Stimulated activated CD8-positive, alpha-beta memory T cell treated with anti-CD3 and anti-CD28 coated beads, Interleukin-4, amount 100 ng/mL, for 4 hours (primary cell): ENCODE measurements at places on chromosomes 1 and 21.
A peak's percentile ranks its signal among the peaks of the same experiment; 100 is the strongest.

DNA sequence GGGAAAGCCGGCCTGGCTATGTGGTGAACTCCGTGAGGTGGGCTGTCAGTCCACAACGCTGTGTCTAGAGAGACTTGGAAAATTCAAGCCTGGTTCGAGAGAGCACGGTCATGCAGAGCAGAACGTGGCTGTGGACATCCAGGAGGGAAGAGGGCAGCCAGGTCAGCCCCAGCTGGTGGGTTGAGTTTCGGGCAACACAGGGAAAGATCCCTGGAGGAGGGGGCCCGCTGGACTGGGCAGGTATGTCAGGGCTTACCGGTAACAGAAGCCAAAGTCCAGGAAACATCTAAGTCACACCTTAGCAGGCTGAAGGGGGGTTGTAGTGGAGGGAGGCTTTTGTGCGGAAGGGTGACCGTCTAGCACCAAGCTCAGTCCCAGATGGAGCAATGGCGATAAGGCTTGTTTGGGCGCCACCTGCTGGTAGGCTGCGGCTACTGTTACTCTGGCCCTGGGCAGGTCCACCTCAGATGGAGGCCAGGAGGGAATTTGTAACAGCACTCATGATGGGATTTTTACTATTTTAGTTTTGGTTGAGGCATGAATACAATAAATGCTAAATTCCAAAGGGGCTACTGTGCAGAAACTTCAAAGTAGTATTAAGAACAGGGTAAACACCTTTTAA, 143.3 kb upstream of the ZNF644 start:
- peak; percentile 39 for DNase-seq

GRCh38 chr1:226457307-226457712, 49.4 kb upstream of the PARP1 start:
- no peak for DNase-seq

- no peak for DNase-seq
These were observed 808 bp downstream of the MAP3K21 start for GRCh38 chr1:233328142-233328921.

DNA sequence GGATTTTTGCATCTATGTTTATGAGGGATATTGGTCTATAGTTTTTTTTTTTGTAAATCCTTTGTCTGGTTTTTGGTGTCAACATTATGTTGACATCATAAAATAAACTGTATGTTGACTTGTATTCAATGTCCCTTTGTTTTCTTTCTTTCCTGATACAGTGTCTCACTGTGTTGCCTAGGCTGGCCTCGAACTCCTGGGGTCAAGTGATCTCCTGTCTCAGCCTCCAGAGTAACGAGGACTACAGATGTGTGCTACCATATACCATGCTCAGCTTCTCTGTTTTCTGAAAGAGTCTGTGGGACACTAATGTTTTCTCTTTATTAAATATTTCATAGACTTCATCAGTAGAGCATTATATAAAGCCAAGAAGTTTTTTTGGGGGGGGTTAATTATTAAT, 18.3 kb downstream of the MAN1C1 start:
- DNase-seq: no peak

GRCh38 chr1:57157818-57158603, 192.2 kb upstream of the C8B start:
- DNase-seq: no peak

- DNase-seq: no peak
These were observed 49.8 kb downstream of the KCNJ15 start for GRCh38 chr21:38306433-38307141.

DNA sequence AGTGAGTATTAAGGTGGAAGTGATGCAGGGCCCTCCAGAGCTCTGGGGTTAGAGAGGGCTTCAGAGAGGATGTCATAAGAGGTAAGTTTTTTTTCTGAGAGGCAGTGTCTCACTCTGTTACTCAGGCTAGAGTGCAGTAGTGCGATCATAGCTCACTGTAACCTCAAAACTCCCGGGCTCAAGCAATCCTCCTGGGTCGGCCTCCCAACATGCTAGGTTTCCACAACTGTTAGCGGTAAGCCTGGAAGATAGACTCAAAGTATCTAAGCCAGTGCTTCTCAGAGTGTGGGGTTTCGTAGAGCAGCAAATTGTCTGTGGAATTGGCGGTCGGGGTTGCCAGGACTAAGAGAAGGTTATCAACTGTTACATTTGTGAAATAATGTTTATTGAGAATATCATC, 18.6 kb upstream of the IGSF3 start:
- no peak for DNase-seq

DNA sequence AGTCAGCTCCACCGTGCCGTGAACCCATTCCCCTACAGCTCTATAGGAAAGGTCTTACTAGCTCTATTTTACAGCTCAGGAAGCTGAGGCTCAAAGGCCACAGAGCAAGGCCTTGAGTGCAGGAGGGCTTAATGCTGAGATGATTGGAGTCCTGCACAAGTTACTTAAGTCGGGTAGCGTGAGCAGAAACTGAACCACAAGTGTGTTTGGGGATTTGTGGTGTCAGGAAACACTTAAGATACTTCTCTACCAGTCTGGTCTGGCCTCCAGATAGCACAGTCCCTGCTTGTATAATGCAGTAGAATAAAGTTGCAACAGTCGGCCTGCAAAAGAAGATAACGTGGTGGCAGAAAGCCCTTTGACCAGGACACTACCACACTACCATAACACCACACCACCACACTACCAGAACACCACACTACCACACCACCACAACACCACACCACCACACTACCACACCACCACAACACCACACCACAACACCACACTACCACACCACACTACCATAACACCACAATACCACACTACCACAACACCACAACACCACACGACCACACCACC, 118.1 kb downstream of the SPSB1 start:
- no peak for DNase-seq

- peak; percentile 71 for DNase-seq
These were observed 7.2 kb downstream of the ZDHHC18 start for GRCh38 chr1:26833432-26834405.

GRCh38 chr1:209370241-209370995, 213.1 kb upstream of the CAMK1G start:
- DNase-seq: no peak

DNA sequence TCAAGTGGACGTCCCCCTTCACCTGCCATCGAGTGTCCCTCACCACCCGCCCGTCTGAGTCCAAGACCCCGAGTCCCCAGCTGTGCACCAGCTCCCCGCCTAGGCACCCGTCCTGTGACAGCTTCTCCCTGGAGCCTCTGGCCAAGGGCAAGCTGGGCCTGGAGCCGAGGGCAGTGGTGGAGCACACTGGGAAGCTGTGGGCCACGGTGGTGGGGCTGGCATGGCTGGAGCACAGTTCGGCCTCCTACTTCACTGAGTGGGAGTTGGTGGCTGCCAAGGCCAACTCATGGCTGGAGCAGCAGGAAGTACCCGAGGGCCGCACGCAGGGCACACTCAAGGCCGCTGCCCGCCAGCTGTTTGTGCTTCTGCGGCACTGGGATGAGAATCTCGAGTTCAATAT, 63.2 kb downstream of the VWA5B1 start:
- DNase-seq: no peak
